NCI-H460 (cell line): ENCODE measurements at places on chromosomes 5 and 9.

DNA sequence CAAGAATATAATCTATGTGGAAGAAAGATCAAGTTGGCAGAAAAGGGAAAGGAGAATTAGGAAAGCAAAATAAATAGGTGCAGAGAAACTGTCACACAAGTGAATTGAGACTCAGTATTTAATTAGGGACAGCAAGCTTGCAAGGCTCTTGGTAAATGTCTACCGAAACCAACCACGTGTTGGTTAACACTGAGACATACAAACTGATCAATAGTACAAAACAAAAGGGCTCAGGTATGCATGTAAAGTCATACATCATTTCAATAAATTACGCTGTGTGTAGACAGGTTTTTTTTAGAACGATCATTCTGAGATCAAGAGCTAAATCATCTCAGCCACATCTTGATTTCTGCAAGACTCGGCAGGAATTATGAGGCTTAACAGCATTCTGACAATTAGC lies 225.4 kb downstream of the EBF1 start:
- DNase-seq = no peak

- no peak for DNase-seq
These were observed 491.0 kb upstream of the CLINT1 start for GRCh38 chr5:158349987-158350386.

DNA sequence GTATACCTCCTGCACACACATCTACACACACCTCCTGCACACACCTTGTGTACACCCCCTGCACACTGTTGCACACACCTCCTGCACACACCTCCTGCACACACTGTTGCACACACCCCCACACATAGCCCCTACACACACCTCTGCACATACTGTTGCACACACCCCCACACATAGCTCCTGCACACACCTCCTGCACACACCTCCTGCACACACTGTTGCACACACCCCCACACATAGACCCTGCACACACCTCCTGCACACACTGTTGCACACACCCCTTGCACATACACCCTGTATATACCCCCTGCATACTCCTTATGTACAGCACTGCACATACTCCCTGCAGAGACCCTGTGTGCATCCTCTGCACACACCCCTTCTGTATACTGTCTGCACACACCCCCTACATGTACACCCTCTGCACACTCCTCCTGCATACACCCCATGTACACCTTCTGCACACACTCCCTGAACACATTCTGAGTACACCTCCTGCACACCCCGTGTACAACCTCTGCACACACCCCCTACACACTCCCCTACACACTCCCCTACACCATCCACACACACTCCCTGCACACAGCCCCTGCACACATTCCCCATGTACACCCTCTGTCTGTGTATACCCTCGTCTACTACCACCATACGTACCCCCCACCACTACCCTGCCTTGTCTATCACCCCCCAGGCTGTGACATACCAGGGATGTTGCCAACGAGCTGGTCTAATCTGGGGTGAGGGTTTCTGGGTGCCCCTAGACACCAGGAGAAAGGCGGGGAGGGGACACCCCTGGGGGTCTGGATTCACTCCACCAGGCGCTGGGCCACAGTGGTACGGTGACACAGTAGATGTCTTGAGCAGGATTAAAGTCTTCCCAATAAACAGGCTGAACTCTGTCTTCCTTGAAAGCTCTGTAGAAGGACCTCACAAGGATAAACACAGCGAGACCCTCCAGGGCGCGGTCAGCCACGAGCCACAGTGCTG lies 1.1 kb upstream of the CEP72 start:
- no peak for DNase-seq

DNA sequence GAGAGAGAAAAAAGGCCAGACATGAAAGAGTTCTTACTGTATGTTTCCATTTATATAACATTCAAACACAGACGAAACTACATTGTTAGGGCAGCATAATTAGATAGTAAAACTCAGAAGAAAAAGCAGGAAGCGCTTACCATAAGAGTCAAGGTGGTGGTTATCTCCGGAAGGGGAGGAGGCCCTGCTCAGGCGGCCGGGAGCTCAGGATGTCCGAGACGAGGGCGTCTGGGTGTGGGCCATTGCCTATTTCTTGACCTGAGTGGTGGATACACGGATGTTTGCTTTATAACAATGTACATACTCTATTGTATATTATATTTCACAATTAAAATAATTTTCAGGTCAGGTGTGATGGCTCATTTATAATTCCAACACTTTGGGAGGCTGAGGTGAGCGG lies 80.9 kb upstream of the COL5A1 start:
- no peak for DNase-seq

- DNase-seq = no peak
These were observed 4.2 kb upstream of the GDNF start for GRCh38 chr5:37844009-37844408.

DNA sequence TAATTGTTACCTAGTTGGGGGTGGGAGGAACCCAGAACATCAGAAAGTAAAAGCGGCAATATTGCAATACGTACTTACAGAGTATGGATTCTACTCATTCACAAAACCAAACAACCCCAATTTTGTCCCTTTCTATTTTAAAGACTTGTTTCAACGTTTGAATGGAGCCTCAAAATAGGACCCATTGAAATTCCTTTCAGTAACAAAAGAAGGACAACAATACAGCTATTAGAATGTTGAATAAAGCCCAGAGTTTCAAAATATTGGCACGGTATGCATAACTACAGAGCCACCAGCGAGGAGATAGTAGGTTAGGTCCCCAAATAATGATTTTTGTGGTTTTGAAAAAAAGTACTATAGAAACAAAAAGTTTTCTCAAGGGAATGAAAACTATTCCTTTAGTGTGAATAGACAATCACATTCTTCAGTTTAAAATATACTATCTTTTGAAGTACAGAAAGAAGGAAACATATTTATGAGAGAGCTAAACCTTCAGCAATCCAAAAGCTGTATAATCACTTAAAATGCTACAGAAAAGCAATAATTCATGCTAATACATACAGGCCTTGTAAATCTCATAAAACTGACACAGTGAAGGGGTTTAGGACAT lies 235.5 kb downstream of the RFX3 start:
- DNase-seq = no peak

DNA sequence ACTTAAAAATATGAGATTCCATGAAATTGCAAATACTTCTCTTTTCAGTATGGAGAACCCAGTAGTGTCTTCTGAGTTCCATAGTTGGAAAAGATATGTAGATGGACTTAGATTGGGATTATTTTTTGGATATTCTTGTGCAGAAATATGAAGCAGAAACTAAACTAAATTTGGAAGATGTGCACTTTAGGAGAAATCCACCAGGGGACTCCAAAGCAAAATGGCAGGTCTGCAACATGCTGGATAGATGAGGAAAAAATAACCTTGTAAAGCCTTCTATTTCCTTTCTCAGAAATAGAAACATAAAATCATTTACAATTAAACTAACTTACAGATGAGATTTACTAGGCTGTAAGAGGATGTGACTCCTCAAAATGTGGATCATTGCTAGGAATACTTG lies 49.2 kb upstream of the MINAR2 start:
- no peak for DNase-seq

- DNase-seq = no peak
These were observed 73.6 kb downstream of the C9orf153 start for GRCh38 chr9:86185872-86186271.

GRCh38 chr9:117917873-117918272 lies 213.7 kb downstream of the TLR4 start:
- no peak for DNase-seq

DNA sequence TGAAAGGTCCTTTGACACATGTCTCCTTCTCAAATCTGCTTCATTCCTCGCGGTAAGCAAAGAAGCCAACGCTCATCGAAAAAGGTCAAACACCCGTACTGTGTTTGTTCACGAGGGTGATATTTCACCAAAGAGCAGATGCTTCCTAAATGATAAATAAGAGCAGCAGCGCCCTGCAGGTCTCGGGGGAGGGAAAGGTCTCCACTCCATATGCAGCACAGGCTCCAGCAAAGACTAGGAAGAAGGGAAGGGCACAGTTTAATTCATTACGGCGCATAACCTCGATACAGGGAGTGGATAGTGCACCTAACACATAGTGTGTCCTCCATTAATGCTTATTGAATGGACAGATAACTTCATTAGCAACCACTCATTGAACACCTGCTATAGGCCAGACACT lies 593.3 kb downstream of the CDK5RAP2 start:
- no peak for DNase-seq

DNA sequence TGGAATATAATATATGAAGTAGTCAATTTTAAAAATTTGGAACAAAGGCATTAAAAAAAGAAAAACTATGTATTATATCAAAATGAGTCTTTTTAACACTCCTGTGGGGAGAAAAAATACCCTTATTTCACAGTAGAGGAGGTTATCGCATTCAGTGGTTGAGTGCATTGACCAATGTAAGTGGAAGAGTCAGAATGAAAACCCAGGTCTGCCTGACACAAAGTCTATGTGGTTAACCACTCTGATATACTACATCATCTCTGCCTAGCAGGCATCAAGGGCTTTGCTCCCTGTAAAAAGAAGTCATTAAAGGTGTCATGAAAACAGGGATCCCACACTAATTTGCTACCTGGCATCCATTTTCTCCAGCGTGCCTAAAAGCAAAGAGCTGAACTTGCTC lies 417.2 kb upstream of the C9orf72 start:
- DNase-seq = no peak

DNA sequence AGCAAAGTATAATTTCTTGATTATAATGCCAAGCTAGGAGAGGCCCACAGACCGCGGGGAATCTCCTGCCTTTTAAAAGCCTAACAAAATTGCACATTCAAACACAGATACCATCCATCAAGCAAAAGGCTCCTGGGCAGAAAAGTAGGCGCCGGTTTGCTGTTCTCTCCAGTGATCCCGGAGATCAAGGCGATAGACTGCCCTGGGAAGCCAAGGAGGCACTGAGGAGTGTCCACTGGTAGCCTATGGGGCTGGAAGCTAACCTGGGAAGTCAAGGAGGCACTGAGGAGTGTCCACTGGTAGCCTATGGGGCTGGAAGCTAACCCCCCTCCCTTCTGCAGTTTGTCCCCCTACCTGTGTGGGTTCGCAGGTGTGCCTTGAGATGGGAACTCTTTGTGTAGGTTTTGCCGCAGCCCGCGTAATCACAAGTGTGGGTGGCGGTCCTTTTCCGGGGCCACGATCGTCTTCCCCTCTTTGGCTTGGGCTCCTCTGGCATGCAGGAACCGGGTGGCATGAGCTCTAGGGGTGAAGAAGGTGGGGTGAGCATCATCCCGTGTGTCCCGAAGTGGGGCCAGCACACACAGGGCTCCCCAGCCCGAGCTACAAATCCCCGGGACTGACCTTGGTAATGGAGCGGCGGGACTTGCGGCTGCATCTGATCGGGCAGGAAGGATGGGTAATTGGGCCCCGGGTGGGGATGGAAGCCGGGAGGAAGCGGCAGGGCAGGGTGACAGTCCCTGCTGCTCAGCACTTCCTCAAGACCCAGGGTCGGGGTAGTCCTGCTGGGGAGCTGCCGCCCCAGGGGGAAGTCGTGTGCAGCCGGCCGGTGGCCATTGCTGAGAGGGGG lies 2.7 kb downstream of the KLF4 start:
- DNase-seq = no peak

GRCh38 chr5:23996525-23996924 lies 489.1 kb downstream of the PRDM9 start:
- DNase-seq = no peak

- no peak for DNase-seq
These were observed 693 bp upstream of the RGS3 start for GRCh38 chr9:113462781-113463286.

GRCh38 chr5:137305971-137306602 lies 193.0 kb downstream of the SPOCK1 start:
- DNase-seq = no peak
